Renal cortex interstitium (tissue), 15 donors: ENCODE measurements at places on chromosomes 6 and 20.

GRCh38 chr6:3776881-3777507 is 25.5 kb upstream of the PXDC1 start:
- no peak for DNase-seq

DNA sequence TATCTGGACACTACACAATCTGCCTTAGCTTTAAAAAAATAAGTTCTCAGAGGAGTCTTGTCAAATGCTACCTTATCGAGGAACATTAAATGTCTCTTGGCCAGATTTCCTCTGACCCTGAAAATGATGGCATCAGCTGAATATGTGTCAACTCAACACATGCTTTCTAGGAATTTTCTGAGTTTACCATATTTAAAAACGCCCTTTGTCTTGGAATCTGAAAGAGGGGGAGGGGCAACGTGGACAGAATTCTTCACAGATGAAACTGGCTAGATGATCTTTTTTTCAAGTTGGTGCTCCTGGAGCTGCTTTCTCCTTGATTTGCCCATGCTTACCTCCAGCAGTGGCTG is 5.1 kb downstream of the SOX4 start:
- DNase-seq, result no peak

- DNase-seq, result no peak
Observed at GRCh38 chr6:6179858-6180623, 140.4 kb downstream of the F13A1 start.

DNA sequence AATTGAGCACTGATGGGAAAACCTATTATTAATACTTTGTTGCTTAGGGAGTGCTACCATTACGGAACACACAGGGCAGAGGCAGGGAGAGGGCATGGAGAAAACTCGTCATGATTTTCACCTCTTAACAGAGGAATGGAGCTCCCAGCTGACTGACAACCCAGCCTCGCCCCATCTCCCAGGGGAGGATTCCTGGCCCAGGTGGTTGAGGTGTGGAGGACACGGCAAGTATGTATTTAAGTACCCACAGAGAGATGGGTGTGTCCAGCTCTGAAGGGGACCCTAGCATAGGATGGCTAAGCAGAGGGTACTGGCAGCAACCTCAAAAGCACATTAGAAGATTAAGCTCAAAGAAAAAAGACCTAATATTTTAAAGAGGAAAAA is 261.9 kb upstream of the MOCS1 start:
- DNase-seq, result no peak

GRCh38 chr6:24879351-24879750 is 56.4 kb downstream of the RIPOR2 start:
- no peak for DNase-seq

GRCh38 chr6:50087231-50087954 is 37.7 kb upstream of the DEFB112 start:
- DNase-seq, result no peak
